ENCODE measurements at places on chromosomes 13 and 19.

- DNase-seq, result no peak
These were observed 16.2 kb downstream of the SOX21 start for GRCh38 chr13:94696171-94696570.

GRCh38 chr19:42295831-42296525 lies 6.0 kb upstream of the PRR19 start:
- DNase-seq, result peak; percentile 95

DNA sequence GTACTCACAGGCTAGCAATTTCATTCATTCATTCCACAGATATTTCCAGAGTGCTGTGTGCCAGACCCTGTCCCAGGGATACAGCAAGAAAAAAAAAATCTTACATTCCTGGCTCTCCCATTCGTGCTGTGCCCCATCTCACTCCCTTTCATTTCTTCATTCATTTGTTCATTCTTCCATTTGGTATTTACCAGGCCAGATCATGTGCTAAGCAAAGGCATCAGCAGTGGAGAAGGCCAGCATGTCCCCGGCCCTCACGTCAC lies 2.3 kb downstream of the MAP3K10 start:
- DNase-seq, result no peak

DNA sequence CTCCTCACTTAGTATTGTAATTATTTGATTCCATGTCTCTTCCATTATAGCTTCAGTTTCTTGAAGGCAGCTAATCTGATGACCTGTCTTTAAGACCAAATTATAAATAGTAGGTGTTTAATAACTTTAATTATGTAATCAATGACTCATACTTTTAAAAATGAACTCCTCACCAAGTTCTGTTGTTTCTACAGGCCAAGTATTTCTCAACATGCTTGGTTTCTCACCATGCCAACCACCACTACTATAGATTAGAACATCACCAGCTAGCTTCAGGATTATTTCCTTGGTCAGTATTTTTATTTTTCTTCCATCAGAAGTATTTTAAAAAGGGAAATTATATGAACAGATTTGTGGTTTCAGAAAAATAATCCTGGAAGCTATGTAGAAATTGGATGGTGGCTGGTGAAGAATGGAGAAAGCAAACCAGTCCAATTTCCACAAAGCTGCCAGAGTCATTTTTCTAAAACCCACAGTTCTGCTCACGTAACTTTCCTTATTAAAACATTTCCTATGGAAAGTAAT lies 237.7 kb upstream of the DACH1 start:
- no peak for DNase-seq

DNA sequence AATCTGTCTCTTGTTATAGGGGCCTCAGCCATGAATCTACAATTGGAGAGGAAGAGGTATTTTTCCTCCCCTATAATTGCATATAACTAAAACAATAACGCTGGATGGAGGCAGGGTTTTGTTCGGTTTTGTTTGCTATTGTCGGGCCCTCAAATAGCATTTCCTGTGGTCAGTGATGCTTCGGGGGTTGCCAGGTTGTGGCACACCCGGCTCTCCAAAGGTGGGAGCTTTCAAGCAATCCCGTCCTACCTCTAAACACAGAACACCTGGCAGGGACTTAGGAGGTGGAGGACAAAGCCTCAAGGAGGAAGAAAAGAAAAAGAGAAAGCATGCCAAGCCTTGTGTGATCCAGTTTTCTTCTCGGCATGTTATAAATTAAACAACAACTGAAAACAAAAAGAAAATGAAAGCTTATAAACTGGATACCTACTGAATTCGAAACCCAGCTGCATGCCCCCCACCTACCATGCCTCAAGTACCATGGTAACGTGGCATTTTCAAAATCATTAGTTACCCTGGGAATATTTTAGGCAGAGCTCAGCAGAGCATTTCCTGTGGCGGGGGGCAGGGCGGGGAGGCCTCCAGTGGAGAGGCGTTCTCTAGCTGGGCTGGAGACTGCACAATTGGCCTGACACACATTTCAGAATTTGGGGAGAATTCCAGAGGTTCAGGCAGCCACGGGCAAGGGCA lies 213.8 kb downstream of the DCLK1 start:
- DNase-seq, result no peak

- DNase-seq, result no peak
These were observed 703.3 kb upstream of the ARGLU1 start for GRCh38 chr13:107271227-107271626.

DNA sequence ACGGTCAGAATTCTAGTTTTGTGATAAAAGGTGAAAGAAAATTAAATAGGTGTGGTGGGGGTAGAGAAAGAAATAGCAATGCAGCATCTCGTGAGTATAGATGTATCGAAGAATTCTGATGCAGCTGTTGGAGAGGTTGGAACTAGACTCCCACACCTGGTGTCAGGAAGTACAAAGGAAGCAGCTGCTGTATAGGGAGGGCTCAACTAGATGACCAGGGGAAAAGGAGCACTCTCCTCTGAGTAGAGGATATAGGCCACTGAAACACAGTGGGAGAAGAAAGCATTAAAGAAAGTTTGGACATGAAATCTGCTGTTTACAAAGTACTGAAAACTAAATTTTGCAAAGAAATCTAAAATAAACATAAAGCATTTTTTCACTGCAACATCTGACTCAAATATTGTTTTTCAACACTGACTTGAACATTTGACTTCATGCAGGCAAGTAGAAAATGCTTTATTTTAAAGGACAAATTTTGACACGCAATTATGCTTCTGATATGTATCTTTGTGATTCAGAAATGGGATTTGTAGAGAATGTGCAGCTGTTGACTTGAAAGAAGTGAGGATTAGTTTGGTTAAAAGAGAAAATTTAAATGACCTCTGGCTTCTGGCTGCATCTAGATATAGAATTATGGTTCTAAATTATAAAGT lies 82.2 kb downstream of the MIPEP start:
- no peak for DNase-seq

DNA sequence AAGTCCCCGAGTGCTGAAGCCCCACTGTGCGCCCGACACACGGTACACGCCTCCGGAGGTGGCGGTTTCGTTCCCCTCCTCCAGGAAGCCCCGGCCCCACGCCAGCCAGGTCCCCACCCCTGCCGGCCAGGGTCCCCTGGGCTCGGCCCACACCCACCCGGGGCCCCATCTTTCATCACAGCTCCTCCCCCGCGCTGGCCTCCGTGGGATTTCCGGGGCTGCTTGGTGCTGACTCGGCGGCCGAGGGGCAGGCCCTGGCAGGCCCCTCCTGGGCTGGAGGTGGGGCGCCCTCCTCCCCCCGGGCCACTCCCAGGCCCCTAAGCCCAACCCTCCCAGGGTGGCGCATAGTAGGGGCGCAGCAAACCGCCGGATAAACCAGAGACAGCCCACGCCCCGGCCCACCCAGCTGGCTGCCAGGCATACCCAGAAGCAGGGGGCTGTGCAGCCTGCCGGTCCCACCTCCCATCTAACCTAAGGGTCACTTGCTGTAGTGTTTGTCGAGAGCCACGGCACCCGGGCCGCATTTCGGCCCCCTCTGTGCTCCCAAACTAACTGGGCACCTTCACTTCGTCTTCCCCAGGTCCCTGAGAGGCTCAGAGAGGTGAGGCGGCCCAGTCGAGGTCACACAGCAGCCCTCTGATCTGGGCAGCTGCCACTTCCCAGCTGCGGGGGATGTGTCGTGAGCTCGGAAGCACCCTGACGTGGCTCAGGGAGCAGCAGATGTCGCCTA lies 6.6 kb downstream of the ZBTB7A start:
- peak; percentile 77 for DNase-seq

GRCh38 chr19:48874303-48875135 lies 2.3 kb downstream of the PPP1R15A start:
- no peak for DNase-seq

DNA sequence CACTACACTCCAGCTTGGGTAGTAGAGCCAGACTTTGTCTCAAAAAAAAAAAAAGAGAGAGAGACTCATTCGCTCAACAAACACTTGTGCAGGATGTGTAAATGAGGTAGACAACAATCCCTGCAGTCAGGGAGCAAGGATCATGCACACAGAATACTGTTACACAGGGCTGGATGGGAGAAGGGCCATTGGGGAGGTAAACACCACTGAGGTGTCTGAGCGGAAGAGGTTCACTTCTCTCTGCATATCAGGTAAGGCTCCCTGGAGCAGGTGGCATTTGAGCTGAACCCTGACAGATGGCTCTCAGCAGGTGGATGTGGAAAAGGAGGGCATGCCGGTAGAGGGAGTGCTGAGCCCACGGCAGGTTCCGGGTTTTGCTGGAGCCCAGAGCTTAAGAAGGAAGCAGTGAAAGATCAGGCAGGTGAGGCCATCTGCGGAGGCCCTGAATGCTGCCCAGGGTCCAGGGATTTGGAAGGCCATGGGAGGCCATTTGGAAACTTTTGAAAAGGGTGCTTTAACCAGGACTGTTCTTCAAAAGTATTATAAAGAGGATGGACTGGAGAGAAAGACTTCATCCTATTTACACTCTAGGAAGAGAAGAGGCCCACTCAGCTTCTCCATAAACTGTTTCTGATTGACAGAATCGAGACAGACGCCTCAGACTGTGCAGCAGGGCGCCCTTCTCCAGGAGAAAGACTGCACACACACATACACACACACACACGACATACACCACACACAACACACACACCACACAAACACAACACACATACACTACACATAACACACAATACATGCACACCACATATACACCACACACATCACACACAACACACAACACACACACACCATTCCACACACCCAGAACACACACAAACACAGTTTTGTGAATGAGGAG lies 199.4 kb downstream of the USP12 start:
- DNase-seq, result peak; percentile 31

DNA sequence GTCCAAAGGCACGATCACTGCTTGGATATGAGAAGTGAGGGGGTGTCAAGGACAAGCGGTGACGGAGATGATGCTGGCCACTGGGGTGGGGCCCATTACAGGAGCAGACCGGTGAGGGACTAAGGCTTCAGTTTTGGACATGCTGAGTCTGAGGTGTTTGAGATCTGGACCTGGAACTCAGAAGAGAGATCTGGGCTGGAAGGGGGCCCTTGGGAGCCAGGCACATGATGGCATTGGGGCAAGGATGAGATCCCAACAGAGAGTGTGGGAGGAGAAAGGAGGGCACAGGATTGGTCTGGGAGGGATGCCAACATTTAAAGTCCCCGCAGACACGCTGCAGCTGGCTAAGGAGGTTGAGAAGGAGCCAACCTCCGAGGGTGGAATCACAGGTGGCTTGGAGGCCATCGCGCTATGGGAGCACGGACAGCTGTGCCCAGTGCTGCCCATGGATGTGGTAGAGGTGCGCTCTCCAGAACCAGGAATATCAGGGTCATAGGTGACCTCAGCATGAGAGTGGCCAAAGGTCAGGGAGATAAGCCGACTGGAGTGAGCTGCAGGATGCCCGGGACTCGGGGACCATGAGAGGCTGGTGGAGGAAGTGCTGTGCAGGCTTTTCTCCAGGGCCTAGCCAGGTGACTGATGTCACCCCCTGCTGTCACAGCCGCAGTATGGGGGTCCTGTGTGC lies 21.8 kb downstream of the DHRS12 start:
- DNase-seq, result no peak

DNA sequence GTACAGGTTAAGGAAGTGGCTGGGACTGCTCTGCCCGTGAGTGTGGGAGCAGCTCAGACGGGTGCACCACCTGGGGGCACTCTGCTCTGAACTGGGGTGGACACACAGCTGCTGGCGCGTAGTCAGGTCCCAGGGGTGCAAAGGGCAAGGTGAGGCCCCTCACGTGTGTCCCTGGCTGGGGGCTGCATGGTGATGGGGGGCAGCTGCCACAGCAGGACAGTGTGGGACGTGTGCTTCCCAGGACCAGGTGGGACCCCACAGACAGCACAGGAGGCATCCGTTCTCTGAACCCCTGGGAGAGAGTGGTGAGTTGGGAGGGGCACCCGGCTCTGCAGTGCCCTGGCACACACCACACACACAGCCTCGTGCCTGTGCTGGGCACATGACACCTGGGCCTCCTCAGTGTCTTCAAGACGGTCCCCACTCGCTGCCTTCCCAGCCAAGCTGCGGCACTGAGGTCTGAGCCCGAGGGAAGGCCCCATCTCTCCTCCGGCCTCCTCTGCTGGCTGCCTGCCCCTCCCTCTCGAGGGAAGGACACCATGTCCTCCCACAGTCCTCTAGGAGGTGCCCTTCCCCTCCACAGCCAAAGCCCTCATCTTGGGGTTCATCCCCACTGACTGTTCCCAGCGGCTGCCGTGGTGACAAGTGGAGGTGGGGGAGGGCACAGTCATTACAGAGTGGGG lies 24.7 kb downstream of the CILP2 start:
- DNase-seq, result peak; percentile 28

- DNase-seq, result no peak
These were observed 211.8 kb downstream of the UQCRFS1 start for GRCh38 chr19:29001141-29001581.

DNA sequence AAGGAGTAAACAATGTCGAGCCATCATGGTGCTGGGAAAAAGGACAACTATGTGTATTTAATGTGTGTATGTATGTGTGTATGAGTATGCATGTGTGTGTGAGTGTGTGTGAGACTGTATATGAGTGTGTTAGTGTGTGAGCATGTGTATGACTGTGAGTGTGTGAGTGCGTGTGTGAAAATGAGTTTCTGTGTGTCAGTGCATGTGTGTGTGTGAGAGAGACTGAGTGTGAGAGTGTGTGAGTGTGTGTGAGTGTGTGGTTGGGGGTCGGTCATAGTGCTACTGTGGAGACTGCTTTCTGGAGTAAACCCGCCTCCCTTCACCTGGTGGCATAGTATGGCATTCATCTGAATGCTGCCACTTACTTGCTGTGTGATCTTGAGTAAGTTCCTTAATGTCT lies 567.4 kb downstream of the FGF9 start:
- no peak for DNase-seq

GRCh38 chr13:76991432-76991795 lies 467 bp upstream of the CLN5 start:
- DNase-seq, result peak; percentile 68

DNA sequence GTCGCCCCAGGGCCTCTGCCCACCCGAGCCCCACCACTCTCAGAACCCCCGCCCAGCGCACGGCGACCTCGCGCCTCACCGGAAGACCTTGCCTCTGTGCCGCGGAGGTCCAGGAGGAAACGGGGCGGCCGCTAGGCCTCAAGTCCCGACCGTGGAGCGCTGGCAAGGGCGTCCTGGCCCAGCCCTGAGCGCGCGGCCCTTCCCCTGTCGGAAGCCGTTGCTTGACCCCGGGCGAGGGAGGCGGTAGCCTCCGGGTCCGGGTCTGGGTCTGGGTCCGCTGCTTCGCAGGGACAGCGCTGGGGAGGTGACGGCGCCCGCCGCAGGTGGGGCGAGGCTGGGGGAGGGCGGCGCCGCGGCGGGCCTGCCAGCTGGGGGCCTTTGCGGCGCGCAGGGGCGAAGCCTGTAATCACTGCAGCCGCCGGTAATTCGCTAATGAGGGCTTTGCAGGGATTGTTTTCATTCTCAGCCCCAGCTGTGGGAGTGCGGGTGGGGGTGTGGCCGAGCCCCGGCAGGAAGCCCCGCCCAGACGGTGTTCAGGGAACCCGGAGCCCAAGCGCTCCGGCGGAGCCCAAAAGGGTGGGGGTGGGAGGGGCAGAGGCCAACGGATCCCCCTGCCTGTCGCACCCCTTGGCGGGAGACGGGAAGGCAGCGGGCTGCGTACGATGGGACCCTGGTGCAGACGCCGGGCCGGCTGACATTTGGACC lies 8.6 kb downstream of the C19orf25 start:
- DNase-seq, result peak; percentile 69

DNA sequence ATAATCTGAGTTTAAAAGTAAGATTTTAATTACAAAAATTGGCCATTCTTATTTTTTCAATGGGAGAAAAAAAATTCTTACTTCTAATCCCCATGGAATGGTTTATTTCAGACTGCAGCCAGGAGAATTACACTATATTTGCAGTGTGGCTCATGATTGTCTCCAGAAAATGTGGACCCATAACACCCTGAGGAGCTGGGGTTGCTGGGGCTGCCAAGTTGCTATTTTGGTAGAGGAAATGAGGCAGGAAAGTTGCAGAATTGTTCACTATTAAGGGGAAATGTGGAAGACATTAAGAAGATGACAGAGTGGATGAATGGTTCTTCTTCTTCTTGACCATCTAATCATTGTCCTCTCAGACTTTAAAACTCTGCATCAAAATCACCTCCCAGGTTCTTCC lies 4.6 kb upstream of the SCEL start:
- DNase-seq, result no peak

Data from activated naive CD8-positive, alpha-beta T cell treated with anti-CD3 and anti-CD28 coated beads, Interleukin-2, amount 50 U/mL, for 24 hours (primary cell).